ENCODE measurements at places on chromosomes 13 and 19.

- no peak overlapping the region for H3K27ac ChIP-seq
- H3K27me3 ChIP-seq = no peaks in the 10 kb centered on the region
- H3K4me3 ChIP-seq = no peak overlapping the region
- peaks cover 26% of the 10 kb centered on the region for H3K4me1 ChIP-seq
- H3K36me3 ChIP-seq = peaks cover 45% of the 10 kb centered on the region
- no peak for DNase-seq
Observed at GRCh38 chr19:4386041-4386782, 14.1 kb downstream of the SH3GL1 start.

- no peaks in the 10 kb centered on the region for H3K36me3 ChIP-seq
- H3K27me3 ChIP-seq = no peaks in the 10 kb centered on the region
- H3K4me1 ChIP-seq = no peaks in the 10 kb centered on the region
- no peak overlapping the region for H3K27ac ChIP-seq
- no peak for DNase-seq
- H3K4me3 ChIP-seq = no peak overlapping the region
Observed at GRCh38 chr13:20337884-20338551, 105.9 kb upstream of the GJB6 start.

GRCh38 chr19:5772416-5772815, 12.1 kb downstream of the PRR22 start:
- no peak for DNase-seq
- no peaks in the 10 kb centered on the region for H3K27me3 ChIP-seq
- no peak overlapping the region for H3K4me3 ChIP-seq
- no peaks in the 10 kb centered on the region for H3K4me1 ChIP-seq
- no peak overlapping the region for H3K27ac ChIP-seq

DNA sequence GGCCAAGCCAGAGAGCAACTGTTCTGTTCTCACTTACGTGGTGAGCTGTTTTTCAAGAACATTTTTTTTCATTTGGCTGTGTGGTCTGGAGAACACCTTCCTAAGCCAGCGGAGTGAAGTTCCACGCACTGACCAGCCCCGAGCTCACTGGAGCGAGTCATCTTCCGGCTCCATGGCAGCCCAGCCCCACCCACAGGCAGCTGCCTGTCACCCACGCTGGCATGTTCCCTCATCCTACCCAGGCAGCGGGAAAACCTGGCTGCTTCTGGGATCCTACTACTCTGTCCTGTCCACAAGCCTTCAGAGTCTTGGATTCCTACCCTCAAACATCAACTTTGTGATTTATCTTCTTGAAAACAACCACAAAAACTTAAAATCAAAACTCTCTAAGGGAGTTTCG, 76.2 kb downstream of the GGACT start:
- H3K36me3 ChIP-seq = no peaks in the 10 kb centered on the region
- peaks cover 3% of the 10 kb centered on the region for H3K4me1 ChIP-seq
- DNase-seq = no peak
- H3K27ac ChIP-seq = no peak overlapping the region
- H3K27me3 ChIP-seq = no peaks in the 10 kb centered on the region
- no peak overlapping the region for H3K4me3 ChIP-seq

- no peaks in the 10 kb centered on the region for H3K27me3 ChIP-seq
- no peaks in the 10 kb centered on the region for H3K36me3 ChIP-seq
- DNase-seq = no peak
- H3K4me3 ChIP-seq = no peak overlapping the region
Observed at GRCh38 chr13:73697166-73697565, 437.0 kb downstream of the KLF12 start.

DNA sequence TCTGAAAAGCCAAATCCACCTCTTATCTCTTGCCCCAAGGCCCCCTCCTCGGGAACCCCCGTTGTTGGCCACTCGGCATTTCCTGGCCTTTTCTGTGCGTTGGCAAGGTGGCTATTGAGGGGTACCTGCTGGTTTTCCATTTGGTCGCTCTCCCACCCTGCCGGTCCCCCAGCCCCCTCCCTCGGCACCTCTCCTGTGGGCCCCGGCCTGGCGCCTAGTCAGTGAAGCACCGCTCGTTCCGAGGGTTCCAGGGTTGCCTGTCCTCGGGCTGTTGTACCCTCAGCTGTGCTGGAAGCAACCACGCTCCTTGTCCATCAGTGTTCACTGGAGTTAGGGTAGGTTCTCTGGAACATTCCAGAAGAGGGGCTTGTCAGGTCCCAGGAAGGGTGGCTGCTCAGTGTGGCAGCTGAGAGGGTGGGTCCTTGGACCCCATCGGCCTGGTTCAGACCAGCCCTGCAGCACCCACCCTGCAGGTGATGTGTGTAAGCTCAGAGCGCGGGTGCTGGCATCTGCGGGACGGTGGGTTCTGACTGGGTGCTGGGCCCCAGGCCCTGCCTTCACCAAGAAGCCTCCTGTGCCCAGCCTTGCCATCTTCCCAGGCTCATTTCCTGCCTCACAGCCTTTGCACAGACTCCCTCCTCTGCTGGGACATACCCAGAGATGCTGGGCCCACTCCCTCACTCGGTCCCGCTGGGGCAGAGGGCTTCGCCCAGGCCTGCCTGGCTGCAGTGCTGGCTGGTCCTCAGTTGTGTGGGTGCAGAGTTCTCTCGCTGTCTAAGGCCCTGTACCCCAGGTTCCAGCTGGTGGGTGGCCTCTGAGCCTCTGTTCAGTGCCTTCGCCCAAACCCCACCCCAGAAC, 21.3 kb downstream of the NKPD1 start:
- no peak for DNase-seq
- H3K4me3 ChIP-seq = peak overlapping the region; percentile 26
- peaks cover 38% of the 10 kb centered on the region for H3K36me3 ChIP-seq
- no peak overlapping the region for H3K27ac ChIP-seq

DNA sequence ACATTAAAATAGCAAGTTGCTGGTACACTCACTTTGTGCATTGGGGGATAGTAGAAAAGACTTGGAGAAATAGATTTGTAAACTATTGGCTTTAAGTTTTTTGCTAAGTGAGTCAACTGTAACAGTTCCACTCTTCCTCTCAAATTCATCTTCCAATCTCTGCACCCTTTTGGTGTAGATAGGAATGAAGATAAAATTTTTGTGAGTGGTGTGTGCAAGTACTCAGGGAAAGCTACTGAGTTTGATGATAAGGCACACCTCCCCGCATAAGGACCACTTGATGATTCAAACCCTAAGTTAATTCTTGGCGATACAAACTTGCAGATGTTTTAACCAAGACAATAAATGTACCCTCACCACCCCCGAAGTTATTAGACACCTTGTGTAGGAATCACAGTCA, 168.3 kb upstream of the SLITRK1 start:
- no peak overlapping the region for H3K4me3 ChIP-seq
- no peaks in the 10 kb centered on the region for H3K4me1 ChIP-seq
- H3K36me3 ChIP-seq = no peaks in the 10 kb centered on the region
- DNase-seq = no peak

- no peak overlapping the region for H3K27ac ChIP-seq
- H3K36me3 ChIP-seq = peaks cover 6% of the 10 kb centered on the region
- no peaks in the 10 kb centered on the region for H3K4me1 ChIP-seq
- no peak overlapping the region for H3K4me3 ChIP-seq
Observed at GRCh38 chr13:77218274-77218673, 108.6 kb downstream of the MYCBP2 start.

DNA sequence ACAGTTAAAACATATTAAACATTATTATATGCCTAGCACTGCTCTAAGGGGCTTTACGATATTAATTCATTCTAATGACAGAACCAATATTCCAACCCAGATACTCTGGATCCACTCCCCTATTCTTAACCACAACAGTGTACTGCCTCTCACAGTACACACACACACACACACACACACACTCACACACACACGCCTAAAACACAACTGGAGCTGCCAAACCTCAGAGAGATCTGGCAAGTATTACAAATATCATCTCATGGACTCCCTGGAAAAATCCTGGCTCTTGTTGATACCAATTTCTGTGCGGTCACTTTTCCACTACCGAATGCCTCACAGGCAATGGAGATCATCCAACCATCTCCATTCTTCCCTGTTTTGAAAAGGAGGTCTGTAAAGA, 1.3 kb downstream of the ZNF780A start:
- H3K36me3 ChIP-seq = peaks cover 7% of the 10 kb centered on the region
- no peaks in the 10 kb centered on the region for H3K27me3 ChIP-seq
- H3K4me3 ChIP-seq = no peak overlapping the region
- DNase-seq = no peak
- no peak overlapping the region for H3K27ac ChIP-seq
- peaks cover 3% of the 10 kb centered on the region for H3K4me1 ChIP-seq

GRCh38 chr13:24016046-24016445, 118.7 kb upstream of the C1QTNF9B start:
- no peaks in the 10 kb centered on the region for H3K4me1 ChIP-seq
- H3K27me3 ChIP-seq = no peaks in the 10 kb centered on the region
- no peak overlapping the region for H3K4me3 ChIP-seq
- no peak for DNase-seq

- H3K27me3 ChIP-seq = no peaks in the 10 kb centered on the region
- peaks cover 6% of the 10 kb centered on the region for H3K4me1 ChIP-seq
- no peak overlapping the region for H3K27ac ChIP-seq
- no peak for DNase-seq
Observed at GRCh38 chr19:48859711-48860572, 8.5 kb downstream of the PLEKHA4 start.

DNA sequence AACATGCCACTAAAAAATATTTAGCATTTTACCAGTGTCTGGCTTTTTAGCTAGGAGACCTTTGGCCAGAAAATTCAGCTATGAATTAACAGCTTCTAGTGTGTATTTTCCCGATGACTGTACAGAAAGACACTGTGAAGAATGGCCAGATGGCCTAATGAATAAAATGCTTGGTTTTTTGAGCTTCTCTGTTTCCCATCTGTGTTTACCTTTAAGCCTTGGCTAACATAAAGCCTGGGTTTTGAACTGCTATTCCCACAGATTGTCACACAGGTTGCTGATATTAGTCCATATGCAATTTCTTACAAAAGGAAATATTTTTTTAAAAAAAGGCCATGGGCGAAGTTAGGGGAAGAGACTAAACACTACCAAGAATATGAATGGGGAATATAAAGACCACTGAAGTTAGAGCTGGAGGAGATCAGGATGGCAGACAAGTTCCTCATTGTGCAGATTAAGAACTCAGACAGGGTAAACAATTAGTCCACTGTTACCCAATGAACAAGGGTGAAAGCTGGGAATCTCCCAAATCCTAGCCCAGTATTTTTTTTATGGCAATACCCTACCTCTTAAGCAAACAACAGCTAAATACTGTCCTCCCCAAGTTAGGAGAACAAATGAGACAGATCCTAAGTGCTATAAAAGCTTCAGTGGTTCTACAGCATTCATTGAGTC, 95.1 kb downstream of the DCT start:
- no peaks in the 10 kb centered on the region for H3K27me3 ChIP-seq
- no peaks in the 10 kb centered on the region for H3K36me3 ChIP-seq
- H3K4me1 ChIP-seq = no peaks in the 10 kb centered on the region

DNA sequence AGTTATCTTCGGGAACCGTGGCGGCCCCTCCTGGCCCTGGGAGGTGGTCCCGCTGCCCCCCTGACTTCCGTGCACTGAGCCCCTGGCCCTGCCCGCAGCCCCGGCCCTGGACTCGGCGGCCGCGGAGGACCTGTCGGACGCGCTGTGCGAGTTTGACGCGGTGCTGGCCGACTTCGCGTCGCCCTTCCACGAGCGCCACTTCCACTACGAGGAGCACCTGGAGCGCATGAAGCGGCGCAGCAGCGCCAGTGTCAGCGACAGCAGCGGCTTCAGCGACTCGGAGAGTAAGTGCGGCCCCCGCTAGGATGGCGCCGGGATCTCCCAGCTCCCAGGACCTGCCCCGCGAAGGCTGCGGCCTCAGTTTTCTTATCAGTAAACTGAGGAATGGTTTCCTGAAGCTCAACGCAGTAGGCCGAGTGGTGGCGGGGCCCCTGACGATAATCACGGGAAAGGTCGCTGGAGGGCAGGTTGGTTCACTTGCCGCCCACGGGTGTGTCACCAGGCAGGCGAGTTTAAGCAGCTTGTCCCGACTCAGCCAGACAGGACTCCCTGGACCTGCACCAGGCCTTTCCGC, 924 bp downstream of the RGCC start:
- H3K36me3 ChIP-seq = no peaks in the 10 kb centered on the region
- peak overlapping the region; percentile 83 for H3K4me3 ChIP-seq
- H3K4me1 ChIP-seq = peaks cover 2% of the 10 kb centered on the region
- H3K27ac ChIP-seq = no peak overlapping the region
- DNase-seq = no peak

- H3K27ac ChIP-seq = no peak overlapping the region
- H3K36me3 ChIP-seq = no peaks in the 10 kb centered on the region
- no peaks in the 10 kb centered on the region for H3K4me1 ChIP-seq
Observed at GRCh38 chr19:41746593-41747227, 8.6 kb upstream of the CEACAM6 start.

DNA sequence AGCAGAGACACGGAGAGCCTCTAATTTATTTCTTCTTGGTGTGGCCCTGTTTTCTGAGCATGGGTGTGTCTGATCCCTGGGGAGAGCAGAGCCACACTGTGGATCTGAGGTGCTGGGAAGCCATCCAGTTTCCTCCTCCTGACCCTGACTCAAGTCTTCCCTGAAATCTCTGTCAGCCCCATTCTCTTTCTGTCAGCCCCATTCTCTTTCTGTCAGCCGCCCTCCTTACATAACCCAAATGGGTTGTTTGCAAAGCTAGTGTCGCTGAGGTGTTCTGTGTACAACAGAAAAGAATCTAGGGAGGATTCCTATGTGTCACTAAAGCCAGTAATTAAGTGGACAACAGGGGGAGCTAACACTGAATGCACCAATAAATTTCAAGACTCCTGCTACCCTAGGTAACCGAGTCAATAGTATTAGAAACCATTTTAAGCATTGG, 50.2 kb downstream of the LRCH1 start:
- H3K4me1 ChIP-seq = peaks cover 2% of the 10 kb centered on the region
- no peaks in the 10 kb centered on the region for H3K27me3 ChIP-seq
- no peaks in the 10 kb centered on the region for H3K36me3 ChIP-seq
- no peak overlapping the region for H3K4me3 ChIP-seq
- H3K27ac ChIP-seq = no peak overlapping the region

DNA sequence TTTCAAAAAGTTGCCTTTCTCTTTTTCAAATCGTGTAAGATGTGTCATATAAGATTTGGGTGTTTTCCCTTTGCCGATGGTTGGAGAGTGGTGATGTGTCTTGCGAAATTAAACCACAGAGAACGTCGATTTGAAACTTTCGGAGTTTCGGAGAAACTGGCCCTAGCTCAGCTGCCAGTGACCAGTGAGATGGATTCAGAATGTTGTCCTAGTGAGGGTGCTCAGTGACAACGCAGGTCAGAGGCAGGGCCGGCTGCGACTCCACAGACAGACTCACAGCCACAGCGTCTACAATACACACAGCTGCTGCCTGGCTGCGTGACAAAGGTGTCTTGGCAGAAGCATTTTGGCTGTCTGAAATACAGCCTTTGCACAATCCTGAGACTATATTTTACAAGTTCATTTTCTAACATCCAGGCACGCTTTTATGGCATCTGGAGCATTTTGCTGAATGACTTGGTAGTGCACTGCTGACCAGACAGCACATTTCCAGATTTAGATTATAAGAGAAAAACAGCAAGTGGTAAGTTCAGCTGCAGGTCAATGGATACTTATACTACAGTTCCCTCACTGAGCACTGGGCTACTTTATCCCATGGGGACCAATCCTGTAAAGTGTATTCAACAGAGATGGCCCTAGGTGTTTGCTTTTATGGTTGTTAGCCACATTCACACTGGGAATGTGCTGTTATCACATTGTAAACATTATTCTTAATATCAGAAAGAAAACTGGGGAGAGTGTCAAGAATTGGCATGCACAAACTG, 207.5 kb downstream of the KCNRG start:
- DNase-seq = no peak
- no peak overlapping the region for H3K4me3 ChIP-seq
- no peak overlapping the region for H3K27ac ChIP-seq
- no peaks in the 10 kb centered on the region for H3K36me3 ChIP-seq
- H3K27me3 ChIP-seq = no peaks in the 10 kb centered on the region
